ENCODE measurements at places on chromosomes 12 and 14. TPM values are rescaled to one million over a fixed set of nuclear protein-coding genes. Genes with fewer than 3 reads are reported as not detected.

- no peak for DNase-seq
Observed at GRCh38 chr12:83818881-83819280, 1093.7 kb downstream of the SLC6A15 start.

DNA sequence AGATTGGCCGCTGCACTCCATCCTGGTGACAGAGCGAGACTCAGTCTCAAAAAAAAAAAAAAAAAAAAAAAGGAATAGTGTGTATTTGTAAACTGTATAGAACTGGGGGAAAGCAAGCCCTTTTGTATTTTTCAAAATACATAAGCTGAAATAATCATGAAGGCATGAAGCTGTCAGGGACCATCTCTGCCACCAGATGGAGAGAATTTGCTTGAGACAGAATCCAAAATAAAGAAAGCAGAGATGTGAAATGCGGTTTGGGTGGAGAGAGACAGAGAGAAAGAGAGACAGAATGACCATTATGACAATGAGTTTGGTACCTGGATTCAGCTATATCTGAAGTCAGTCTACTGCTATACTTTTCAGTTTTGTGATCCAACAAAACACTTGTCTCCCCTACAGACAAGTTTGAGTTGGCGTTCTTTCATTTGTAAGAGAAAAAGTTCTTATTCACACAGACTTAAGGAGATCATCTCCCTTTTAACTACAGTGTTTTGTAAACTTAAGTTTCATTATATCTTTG is 155.7 kb upstream of the LRIG3 start:
- no peak for DNase-seq

- DNase-seq: no peak
Observed at GRCh38 chr12:124510301-124510970, 57.0 kb downstream of the NCOR2 start.

GRCh38 chr14:66600416-66600815 is 92.5 kb downstream of the GPHN start:
- no peak for DNase-seq

GRCh38 chr12:10142976-10143589 is 13.1 kb upstream of the CLEC7A start:
- DNase-seq: no peak

DNA sequence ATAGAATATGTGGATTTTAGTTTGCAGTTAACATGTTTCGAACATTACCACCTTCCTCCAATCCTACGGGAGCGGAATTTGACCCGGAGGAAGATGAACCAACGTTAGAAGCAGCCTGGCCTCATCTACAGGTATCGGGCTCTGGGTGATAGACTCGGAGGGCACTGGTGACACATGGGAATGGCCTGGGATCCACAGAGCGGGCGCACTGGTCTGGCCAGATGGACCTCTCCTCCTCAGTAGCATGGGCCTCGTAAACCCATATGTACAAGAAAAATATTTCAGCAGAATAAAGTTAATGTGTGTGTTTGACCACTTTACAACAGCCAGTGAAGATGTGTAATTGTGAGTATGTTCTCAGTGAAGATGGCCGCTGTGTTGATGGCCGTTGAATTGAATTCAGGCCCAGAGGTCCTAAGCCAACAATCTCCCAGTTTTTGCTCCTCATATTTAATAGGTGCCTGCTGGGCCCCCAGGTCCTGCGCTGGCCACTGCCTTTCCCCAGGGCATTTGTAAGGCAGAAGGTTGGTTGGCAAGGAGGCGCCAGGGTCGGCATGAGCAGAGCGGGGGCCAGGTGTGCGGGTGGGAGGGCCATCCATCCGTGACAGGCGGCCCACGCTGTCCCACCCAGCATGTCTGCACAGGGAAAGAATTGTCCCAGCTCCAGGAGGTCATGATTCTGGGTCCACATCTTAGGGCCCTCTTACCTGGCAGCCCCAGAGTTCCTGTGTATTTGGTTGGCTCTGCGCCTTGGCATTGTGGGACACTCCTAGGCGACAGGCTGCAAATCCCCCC is 82.0 kb upstream of the DYNC1H1 start:
- no peak for DNase-seq

DNA sequence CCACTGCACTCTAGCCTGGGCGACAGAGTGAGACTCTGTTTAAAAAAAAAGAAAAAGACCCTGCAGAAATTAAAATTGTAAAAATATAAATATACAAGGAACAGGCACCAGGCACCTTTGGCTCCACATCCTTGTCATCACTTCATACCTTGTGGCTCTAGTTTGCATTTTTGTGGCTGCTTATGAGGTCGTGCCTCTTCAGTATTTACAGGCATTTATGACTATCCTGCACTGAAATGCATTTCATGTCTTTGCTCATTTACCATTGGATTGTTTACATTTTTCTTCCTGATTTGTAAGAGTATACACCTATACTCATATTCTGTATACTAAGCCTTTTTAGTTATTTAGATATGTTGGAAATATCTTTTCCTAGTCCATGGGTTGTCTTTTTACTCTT is 20.1 kb downstream of the BICD1 start:
- DNase-seq: no peak

DNA sequence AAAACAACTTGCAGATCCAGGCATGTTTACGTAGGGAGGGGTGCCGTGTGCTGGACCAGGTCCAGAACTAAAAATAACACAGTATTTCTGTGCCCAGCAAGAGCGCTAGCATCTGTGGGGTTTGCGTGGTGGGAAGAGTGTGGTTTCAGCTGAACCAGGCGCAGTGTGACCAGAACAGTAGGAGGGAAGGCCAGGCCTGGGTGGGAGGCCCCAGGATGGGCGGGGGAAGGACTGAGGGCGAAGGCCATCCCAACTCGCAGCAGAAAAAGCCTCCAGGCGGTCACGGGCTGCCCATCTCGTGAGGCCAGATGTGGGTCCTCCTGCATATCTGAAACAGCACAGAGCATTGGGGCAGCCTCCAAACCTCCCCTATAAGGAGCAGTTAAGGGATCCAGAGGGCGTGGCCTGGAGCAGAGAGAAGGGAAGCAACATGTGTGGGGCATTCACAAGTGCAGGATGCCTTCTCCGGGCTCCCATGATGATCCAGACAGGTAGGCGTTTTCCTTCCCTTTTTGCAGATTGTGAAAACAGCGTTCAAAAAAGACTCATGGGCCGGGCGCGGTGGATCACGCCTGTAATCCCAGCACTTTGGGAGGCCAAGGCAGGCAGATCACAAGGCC is 17.8 kb upstream of the CD9 start:
- peak; percentile 87 for DNase-seq

- peak; percentile 79 for DNase-seq
Observed at GRCh38 chr14:89365061-89365801, 51.8 kb downstream of the FOXN3 start.

The TMPRSS12 gene
- total RNA-seq: not detected

The TTC7B gene
- total RNA-seq: 48.3 TPM

Measured in kidney (tissue), 22 donors.